CD4-positive, alpha-beta T cell treated with Interleukin-17A for 4 hours (primary cell): ENCODE measurements at places on chromosomes 1 and 21.

GRCh38 chr1:212060632-212061472 lies 25.3 kb downstream of the DTL start:
- DNase-seq, result no peak

GRCh38 chr1:185595835-185596667 lies 138.1 kb upstream of the HMCN1 start:
- peak; percentile 74 for DNase-seq

- peak; percentile 27 for DNase-seq
Measured at GRCh38 chr1:154467434-154468102, 34.5 kb upstream of the TDRD10 start.

- DNase-seq, result no peak
Measured at GRCh38 chr1:18347559-18347958, 133.2 kb upstream of the KLHDC7A start.

DNA sequence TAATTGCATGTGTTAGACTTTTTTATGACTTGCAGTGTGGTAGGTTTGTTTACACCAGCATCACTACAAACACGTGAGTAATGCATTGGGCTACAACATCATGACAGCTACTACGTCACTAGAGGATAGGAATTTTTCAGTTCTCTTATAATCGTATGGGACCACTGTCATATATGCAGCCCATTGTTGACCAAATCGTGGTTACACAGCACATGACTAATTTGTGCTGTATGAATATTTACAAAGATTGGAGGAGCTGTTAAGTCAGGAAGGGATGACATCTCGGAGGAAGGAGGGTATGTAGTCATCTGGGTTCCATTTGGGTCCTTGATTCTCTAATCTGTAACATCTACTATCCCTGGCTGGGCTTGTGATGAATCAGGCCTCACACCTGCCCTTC lies 270.9 kb downstream of the TNR start:
- no peak for DNase-seq

- DNase-seq, result no peak
Measured at GRCh38 chr21:44415073-44416025, 40.0 kb upstream of the LRRC3 start.

- DNase-seq, result no peak
Measured at GRCh38 chr1:22750685-22751051, 40.0 kb downstream of the EPHB2 start.

GRCh38 chr1:86714561-86715244 lies 10.3 kb downstream of the SH3GLB1 start:
- peak; percentile 32 for DNase-seq

DNA sequence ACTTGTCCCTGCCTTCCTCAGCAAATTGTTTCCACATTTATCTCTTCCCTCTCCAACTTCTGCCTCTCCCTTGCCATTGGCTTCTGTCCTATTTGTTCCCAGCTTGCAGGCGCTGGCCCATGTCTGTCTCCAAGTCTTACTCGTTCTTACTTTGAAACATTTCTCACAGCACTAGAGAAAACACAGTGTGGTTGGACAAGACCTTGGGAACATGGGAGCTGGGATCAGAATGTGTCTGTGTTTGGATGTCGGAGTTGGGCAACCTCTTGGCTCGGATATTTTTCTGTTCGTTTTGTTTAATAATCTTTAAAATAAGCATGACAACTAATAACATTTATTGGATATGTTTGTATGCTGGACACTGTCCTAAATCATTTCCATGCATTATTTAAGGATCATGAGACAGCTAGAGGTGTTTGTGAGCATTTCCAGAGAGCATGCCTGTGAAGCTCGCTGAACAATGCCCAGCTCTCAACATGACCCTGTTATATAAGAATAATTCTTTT lies 5.9 kb upstream of the BRWD1 start:
- DNase-seq, result no peak

- peak; percentile 51 for DNase-seq
Measured at GRCh38 chr21:46325073-46325912, 1.3 kb downstream of the PCNT start.

DNA sequence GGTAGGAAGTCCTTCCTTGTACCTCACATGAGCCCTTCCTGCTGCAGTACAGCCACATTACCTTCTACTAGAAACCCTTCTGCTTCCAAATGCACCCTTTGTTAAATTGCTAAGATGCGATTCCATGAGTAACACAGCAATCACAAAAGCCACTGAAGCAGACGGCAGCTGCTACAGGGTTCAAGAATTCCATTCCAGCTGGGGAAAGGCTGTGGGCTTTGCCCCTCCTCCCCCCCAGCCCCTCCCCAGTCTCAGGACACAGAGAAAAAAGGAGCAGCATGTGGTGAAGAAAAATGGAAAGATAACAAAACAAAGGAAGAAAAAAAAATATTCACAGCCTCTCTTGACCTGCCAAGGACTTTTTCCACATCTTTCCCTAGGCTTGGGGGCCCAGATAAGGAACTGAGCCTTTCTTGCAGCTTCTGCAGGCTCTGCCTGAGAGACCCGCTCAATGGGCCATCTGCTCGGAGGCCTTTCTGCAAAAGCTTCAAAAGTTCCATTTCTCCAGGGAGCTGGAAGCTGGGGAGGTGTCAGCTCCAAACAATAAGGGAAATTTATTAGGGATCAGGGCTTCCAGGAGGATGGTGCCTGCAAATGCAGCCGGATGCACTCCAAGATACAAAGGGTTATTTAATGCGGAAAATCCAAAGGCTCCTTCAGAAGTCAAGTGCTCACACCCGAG lies 72.1 kb downstream of the SYT2 start:
- DNase-seq, result no peak

DNA sequence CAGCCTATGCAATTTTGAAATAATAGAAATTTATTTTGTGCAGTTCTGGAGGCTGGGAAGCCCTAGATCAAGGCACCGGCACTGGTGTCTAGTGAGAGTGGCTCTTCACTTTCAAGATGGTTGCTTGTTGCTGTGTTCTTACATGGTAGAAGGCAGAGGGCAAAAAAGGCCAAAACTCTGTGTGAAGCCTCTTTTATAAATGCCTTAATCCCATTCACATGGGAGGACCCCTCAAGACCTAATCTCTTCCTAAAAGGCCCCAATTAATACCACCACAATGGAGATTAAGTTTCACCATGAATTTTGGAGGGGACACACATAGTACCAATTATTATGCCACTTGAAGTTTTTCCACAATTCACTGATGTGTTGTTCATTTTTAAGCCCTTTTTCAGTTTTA lies 21.0 kb downstream of the PRKAB2 start:
- DNase-seq, result no peak

DNA sequence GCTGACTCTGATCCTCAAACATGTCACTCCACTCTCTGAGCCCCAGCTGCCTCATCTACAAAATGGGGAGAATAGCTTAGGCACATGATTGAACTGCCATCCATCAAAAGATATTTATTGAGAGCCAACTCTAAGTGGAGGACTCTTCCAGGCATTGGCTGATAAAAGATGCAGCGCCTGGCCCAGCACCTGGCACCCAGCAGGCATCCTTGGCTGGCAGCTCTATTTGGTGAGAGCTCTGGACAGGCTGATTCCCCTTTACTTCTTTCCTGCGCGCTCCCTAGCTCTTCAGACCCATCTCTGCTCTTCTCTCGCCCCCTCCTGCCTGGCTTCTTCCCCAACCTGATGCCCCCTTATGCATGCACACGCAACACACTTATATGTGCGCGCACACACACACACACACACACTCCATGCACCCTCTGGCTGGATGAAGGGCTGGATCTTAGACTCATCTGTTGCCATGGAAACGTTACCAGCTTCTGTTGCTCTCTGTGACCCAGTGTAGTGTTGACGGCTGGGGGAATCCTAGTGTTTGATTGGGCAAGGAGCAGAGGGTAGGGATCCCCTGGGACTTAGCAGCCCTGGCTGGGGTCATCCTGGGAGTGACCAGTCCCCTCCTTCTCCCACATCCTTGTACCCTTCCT lies 49.3 kb downstream of the VWA5B1 start:
- no peak for DNase-seq

DNA sequence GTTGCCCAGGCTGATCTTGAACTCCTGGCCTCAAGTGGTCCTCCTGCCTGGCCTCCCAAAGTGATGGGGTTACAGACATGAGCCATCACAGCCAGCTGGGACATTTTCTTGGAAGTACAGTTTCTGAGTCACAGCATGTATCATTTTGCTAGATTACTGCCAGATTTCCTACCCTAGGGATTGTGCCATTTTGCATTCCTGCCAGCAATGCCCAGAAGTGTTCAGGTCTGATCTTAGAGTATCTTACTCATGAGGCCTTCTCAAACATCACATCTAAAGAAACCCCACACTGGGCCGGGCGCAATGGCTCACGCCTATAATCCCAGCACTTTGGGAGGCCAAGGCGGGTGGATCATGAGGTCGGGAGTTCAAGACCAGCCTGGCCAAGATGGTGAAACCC lies 10.2 kb downstream of the BMP8A start:
- no peak for DNase-seq

GRCh38 chr1:201955729-201956143 lies 433 bp downstream of the TIMM17A start:
- DNase-seq, result no peak

DNA sequence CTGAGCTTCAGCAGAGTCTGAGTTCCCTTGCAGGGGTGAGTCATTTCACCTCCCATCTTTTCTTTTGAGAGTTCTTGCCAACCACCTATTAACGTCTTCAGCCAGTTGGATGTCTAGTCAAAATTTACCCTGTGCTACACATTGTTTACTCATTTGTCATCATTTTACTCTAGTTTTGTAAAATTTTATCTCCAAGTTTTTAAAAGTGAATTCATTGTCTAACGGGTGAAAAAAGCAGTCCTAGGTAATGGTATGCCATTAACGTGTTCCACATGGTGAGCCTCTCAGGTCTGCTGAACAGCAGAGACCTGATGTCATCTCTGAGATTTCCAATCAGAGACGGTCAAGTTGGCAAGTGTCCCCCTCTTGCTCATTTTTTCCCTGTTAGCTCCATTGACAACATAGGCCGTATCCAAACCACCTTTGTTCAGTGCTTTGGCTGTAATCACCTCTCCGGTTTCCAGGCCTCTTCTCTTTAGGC lies 85.4 kb downstream of the TBX15 start:
- DNase-seq, result no peak

DNA sequence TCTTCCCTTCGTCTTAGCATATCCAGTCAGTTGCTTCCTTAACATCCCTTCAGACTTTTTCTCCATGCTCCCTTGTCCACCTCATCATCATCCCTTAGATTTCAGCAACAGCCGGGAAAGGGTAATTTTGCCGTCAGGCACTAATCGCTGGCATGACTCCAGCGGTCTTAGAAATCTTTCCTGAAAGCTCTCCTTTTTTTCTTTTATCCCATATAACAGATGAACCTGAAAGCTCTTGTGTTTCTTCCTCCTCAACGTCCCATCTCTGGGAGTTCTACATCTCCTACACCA lies 10.4 kb upstream of the BOLA1 start:
- DNase-seq, result no peak

GRCh38 chr1:53336146-53336545 lies 8.3 kb upstream of the LRP8 start:
- no peak for DNase-seq

GRCh38 chr1:240258910-240259309 lies 167.2 kb downstream of the FMN2 start:
- no peak for DNase-seq

DNA sequence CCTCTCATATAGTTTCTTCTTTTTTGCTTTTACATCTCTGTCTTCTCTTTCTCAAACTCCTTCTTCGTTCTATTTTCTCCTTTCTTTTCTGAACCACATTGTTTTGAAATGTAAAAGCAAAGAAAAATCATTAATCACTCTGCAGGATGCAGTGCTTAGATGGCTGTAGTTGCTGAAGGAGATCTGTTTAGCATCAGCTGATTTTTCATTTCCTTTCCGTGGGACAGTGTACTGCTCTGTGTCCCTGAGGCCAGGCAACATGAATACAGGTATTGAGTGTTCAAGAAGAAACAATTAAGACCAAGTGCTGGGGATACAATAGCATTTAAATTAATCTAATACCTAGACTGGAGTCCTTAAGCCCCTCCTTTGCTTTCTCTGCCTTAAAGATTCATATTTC lies 257.2 kb upstream of the SPAG17 start:
- no peak for DNase-seq

DNA sequence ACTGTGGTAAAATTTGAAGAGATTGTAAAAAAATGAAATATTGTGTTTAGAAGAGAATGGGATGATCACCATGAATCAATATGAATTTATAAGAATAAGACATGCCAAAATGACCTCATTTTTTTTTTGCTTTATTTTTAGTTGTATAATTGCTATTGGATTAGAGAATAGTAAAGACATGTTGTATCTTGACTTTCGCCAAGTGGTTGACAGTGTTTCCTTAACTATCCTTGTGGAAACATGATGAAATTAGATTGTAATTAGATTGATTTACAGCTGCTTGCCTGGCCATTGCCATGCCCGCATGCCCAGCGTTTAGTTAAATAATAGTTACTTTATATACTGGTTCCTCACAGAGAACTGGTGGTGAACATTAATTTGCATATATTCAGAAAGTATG lies 154.9 kb downstream of the MAGI3 start:
- DNase-seq, result no peak

- DNase-seq, result peak; percentile 49
Measured at GRCh38 chr1:162056043-162056442, 13.4 kb upstream of the NOS1AP start.
